NB4 (cell line): ENCODE measurements at places on chromosomes 1 and 21.

DNA sequence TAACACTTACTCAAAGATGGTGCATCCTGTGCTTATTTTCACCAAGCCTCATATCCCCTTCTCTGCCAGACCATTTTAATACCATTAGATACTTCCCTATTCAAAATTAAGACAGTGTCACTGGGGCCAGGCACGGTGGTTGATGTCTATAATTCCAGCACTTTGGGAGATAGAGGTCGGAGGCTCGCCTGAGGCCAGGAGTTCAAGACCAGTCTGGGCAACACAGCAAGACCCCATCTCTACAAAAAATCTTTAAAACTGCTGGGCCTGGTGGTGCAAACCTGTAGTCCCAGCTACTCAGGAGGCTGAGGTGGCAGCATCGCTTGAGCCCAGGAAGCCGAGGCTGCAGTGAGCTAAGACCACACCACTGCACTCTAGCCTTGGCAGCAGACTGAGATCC is 28.2 kb downstream of the APP start:
- no peak for DNase-seq

- DNase-seq, result no peak
Observed at GRCh38 chr1:27348861-27349783, 7.3 kb downstream of the SYTL1 start.

DNA sequence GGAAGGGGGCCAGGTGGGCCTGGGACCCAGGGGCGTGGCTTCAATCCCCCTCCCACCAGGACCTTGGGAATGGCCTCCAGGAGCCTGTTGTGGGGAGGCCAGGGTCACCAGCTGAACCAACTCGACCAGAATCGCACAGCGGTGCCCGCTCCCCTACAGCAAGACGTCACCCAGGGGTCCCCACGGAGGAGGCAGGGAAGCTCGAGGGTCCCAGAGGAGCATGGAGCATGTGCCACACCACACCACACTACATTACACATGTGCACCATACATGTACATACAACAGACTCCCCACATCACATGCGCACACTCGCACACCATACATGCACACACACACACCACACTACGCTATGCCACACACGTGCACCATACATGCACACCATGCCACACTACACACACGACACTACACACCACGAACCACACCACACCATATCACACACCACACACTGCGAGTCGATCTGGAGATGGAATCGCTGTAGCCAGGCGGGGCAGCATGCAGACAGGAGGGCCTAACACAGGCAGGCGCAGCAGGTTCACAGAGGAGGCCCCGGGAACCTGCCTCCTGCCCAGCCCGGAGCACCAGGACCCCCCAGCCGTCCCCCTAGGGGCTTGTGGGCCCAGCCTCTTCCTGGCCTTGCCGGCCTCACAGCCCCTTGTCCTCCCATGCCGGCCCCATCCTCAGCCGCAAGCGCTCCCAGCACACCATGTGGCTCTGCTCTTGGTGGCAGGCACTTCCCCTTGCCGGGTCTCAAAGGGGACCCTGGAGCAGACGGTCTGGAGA is 596 bp downstream of the ITGB2 start:
- DNase-seq, result peak; percentile 87

DNA sequence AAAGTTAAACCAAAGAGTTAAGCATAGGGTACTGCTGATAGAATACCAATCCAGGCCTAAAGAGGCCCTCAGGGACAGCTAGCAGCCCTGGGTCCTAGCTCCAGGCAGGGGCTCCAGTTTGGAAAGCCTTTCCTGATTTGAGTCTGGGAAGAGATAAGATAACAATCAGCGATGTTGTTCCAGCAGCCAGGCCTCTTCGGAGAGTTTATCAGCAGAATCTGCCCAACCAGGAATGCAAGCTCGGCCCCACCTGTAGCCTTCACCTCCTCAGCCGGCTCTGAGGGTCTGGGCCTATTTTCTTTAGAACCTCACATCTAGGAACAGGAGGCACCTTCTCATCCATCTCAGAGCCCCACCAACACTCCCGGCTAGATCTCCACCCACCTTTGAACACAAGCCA is 42.6 kb downstream of the PLEKHA6 start:
- DNase-seq, result no peak

- DNase-seq, result no peak
Observed at GRCh38 chr1:34188418-34188817, 11.7 kb downstream of the C1orf94 start.

DNA sequence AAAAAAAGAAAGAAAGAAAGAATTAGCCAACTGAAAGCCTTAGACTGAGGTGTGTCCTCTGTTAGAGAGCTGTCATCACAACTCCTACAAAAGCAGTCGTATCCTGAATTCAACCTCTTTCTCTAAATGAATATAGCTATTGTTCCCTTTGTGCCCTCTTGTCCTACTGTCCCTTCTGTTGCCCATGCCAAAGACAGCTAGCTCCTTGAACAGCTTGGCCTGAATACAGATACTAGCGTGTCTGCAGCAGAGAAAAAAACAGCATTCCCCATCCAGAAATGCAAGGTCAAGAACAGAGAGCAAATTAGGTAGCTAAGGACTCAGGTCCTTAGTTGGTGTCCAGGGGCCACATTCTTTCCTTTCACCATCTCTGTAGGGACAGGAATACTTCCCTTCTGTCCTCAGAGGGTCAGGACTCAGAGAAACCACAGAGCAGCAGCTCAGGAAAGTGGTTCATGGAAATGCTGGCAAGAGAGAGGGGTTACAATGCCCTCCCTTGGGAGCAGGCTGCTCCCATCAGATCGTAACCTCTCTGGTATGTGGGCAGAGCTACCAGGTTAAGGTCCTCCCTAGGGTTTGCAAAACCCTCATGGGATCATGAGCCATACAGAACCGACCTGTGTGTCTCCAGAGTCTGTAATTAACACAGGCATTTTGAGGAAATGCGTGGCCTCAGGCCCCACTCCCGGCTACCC is 1.8 kb upstream of the ZBTB48 start:
- DNase-seq, result peak; percentile 65

GRCh38 chr1:225415307-225415706 is 12.5 kb downstream of the LBR start:
- peak; percentile 15 for DNase-seq

DNA sequence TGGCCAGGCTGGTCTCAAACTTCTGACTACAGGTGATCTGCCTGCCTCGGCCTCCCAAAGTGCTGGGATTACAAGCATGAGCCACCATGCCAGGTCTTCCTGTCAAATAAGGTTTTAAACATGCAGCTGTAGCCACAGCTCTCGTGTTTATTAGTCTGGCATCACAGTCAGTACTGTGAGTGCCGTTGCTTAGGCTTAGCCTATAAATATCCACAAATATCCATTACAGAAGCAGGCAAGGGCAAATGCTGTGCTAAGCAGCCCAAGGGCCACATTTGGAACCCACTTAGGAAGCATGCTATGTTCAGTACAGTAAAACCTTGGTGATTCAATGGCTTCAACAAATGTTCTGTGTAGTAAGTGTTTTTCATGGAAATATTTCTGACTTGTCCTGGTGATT is 75.9 kb downstream of the KIF1B start:
- no peak for DNase-seq

GRCh38 chr1:226671277-226671676 is 67.8 kb downstream of the ITPKB start:
- no peak for DNase-seq

DNA sequence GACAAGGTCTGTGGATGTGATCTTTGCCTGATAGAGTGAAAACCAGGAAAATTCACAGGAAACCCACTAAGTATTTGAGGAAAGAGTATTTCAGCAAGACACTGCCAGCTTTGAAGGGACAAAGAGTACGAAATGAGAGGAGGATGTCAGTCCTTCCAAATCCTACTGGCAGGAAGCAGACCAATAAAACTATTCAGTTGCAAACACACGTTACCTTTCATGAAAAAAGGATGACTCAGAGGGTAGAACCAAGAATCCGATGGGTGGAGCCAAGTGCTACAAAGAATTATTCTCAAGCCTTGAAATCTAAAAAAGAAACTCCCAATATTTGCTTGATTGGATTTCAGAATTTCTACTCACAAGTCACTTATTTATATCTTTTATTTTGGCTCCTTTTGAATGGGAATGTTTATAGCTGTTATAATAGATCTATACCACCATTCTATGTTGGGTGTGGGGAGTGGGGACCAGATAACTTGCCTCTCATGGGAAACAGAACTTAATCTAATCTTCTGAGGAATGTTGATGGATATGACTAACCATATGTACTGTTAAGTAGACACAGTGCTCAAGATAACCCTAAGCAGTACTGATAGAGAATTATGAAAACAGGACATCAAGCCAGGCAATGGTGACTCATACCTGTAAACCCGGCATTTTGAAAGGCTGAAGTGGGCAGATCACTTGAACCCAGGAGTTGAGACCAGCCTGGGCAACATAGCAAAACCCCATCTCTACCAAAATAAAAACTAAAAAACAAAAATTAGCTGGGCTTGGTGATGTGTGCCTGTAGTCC is 19.3 kb upstream of the HEATR1 start:
- no peak for DNase-seq

GRCh38 chr1:34330061-34330460 is 153.4 kb downstream of the C1orf94 start:
- DNase-seq, result no peak

DNA sequence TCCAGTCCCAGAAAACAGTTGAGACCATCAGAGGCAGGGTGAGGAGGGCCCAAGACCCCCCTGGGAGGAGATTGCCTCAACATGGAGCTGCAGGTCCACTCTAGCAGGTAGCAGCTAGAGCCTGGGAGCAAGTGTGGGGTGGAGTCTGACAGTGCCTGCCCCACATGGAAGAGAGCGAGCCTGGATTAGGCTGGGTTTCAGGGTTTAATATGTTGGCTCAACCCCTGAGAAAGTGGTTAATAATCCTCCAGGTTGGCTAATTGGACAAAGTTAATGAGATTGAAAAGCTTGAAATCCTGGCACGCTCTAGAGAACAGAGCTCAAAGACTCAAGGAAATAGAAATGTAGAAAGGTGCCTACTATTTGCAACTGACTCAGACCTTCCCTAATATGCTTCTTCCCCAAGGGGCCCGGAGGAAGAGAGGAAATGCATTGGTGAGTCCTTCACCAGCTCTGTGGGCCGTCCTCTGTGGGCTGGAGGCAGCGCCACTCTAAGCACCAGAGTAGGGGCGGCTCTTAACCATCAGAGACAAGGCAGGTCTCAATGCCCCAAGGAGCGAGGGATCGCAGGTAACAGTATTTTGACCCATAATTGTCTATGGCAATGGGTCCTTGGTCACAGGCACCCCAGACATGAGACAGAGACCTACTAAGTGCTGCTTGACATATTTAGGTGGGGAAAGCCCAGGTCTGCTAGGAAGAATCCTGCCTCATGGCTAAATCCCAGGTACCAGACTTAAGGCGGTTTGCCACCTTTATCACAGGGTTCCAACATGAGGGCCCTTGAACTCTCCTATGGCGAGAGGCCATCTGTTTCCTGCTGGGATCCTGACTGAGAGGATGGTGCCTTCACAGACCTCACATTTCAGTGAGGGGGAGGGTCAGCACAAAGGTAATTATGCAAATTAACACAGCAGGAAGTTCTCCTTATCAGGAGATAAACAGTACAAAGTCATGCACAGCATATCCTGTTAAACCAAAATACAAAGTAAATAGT is 33.8 kb downstream of the RSPH1 start:
- DNase-seq, result peak; percentile 71

GRCh38 chr1:215376544-215377264 is 190.4 kb upstream of the KCTD3 start:
- peak; percentile 14 for DNase-seq

DNA sequence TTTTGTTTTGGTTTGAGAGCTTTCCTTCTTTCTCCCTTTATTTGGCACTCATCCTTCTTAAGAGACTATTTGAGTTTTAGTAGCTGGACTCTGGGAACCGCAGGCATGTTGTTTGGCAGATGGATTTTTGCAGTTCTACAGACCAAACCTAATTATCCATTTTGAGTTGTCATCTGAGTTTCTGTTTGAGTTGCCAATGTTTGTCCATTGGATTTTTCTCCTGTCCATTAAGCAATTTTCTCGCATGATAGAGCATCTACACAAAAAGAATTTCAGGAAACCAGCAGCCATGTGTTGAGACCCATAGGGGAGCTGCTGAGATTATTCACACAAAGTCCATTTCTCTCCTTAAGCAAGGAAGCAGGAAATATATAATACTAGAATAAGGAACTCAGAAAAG is 17.2 kb upstream of the CXADR start:
- no peak for DNase-seq

GRCh38 chr1:62428351-62428750 is 8.5 kb upstream of the USP1 start:
- no peak for DNase-seq

GRCh38 chr21:43015906-43016540 is 41.7 kb downstream of the PKNOX1 start:
- DNase-seq, result no peak

- DNase-seq, result no peak
Observed at GRCh38 chr1:225449261-225449660, 21.4 kb upstream of the LBR start.

- peak; percentile 85 for DNase-seq
Observed at GRCh38 chr21:35940074-35940927, 120.0 kb downstream of the SETD4 start.

- DNase-seq, result no peak
Observed at GRCh38 chr1:110086961-110087360, 16.5 kb upstream of the ALX3 start.

DNA sequence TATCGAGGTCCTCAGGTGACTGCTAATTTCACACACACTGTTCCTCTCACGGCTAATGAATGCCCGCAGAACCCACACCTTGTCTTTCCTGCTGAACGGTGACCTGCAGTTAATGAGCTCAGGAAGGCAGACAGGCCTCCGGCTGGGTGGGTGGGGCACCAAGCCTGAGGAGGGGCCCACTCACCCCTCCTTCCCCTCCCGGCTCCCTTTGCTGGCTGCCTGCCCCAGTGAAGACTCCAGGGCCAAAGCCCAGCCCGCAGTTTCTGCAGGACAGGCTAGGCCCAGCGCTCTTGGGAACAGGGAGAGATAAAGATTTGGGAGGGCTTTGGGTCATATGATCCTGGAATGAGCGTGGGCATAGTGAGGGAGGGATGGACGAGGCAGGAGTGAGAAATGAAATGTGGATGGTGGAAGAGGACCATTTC is 26.4 kb downstream of the FOXO6 start:
- DNase-seq, result no peak

GRCh38 chr1:22204989-22205913 is 62.4 kb upstream of the WNT4 start:
- no peak for DNase-seq

DNA sequence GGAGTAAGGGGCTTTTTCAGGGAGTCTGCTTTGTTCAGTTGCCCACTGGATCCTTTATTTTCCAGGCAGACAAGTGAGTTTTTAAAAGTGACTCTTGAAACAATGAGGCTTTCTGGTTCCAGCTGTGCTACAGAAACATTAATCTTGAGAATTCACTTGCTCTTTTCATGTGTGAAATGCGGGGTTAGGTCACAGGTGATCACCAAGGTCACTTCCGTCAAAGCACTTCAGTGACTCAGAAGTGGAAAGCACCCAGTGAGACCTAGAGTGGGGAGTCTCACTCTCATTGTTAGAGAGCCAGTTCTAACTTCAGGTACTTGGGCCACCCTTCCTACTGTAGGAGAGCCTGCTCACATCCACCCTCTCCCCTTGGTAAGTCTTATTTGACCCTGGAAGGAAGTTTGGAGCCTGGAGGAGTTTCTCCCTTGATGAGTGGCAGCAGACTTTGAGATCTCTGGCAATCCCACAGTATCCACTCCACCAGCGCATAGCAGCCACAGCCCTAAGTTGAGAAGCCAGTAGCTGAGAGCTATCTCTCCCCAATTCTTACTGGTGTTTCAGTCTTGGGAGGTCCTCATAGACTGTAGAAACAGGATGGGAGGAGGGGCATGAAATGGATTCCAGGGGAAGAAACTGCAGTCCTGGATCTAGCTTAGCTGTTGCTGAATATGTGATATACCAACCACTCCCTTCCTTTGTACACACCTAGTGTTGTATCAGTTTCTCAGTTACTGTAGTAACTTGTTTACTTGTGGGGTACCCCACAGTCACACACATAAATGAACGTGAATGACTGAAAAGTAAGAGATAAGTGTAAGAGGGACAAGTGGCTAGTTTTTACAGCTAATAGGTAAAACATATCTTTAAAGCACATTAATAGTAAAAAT is 3.1 kb downstream of the TACSTD2 start:
- DNase-seq, result no peak
